ENCODE measurements at places on chromosomes 2 and 18. TPM values are rescaled to one million over a fixed set of nuclear protein-coding genes. Genes with fewer than 3 reads are reported as not detected.

Gene ARMC9
- 68.2 TPM for total RNA-seq

Gene STPG4
- not detected for total RNA-seq

GRCh38 chr18:75250471-75250821 lies 39.8 kb downstream of the TSHZ1 start:
- no peak for DNase-seq

- no peak for DNase-seq
Measured at GRCh38 chr2:11534071-11534745, 363 bp downstream of the GREB1 start.

DNA sequence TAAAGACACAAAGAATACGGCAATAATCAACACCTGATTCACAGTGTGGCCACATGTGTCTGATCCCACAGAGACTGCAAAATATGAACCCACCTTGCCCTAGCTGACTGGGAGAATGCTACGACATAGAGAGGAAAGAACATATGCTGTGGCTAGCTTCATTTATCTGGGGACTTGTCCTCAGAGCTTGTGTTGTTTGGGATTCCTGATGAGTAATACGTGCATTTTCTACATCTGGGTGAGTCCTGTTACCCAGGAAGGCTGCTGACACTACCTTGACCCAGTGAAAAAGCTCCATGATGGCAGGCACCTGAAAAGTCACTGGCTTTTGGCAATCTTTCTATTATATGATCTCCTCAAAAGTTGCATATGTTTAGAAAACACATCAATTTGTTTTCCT lies 427.7 kb upstream of the LYPD1 start:
- DNase-seq: peak; percentile 72

GRCh38 chr18:47709556-47709955 lies 220.9 kb downstream of the SMAD2 start:
- no peak for DNase-seq

DNA sequence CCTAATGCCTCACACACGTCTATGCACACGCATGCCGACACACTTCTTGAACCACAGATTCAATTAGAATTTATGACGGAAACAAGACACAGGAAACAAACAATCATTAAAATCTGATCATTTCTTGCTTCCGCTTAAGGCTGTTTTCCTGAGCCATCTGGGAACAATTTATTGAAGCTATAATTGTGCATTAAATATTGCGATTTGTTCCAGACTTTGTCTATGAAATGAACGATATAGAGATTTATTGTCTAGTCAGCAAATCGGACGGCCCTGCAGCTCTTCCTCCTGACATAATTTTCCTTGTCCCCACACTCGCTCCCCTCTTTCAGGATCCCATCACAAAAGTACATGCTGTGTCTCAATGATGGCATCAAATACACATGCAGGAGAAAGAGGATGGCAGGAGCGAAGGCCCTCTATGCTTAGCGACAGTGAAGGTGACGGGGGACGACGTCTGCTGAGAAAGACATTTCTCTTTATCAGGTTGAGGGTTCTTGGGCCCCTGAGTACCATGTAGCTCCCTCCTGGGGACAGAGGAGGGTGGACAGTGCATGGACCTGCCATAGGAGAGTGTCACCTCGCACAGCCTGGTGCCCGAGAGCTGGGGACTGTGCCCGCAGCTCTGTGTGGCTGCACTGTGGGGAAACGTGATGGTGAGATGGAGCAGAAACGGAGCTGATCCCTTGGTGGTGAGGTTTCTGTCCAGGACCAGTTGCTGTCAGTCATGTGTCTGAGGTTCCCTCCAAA lies 157.3 kb downstream of the ACKR3 start:
- no peak for DNase-seq

- no peak for DNase-seq
Measured at GRCh38 chr2:236986524-236987330, 99.0 kb upstream of the COPS8 start.

DNA sequence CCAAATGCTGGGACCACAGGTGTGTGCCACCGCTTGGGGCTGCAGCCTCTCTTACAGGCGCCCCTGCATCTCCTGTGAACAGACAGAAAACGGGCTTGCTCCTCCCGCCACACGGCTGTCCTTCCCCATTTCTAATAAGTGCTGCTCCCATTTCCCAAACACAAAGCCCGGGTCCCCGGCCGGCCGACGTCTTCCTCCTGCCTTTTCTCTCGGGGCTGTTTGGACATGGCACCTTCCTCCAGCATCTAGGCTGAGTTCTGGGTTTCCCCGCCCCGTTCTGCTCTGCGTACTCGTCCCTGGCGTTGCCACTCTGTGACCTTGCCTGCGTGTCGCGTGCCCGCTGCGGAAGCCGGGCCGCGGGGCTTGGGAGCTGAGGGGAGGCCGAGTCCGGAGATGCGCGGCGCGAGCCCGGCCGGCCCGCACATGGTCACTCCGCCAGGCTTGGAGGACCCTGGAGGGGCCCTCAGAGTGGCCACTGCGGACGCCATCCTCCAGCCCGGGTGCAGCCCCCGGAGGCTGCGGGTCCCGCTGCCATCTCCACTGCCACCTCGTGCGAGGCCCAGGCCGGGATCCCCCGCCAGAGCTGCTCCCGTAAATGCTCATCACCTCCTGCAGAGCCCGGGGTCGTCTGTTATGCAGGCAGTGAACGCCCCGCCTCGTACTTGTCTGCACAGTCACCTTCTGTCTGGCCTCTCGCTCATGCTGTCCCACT lies 26.3 kb downstream of the PRELID3A start:
- no peak for DNase-seq

GRCh38 chr2:8539743-8540551 lies 141.9 kb upstream of the ID2 start:
- DNase-seq: peak; percentile 26

GRCh38 chr2:10776231-10776977 lies 36.2 kb downstream of the PDIA6 start:
- DNase-seq: no peak

- DNase-seq: no peak
Measured at GRCh38 chr2:11784747-11785610, 38.5 kb downstream of the LPIN1 start.

All from M059J (cell line).